ENCODE measurements at places on chromosomes 6 and 20. TPM values are rescaled to one million over a fixed set of nuclear protein-coding genes. Genes with fewer than 3 reads are reported as not detected.

The RGS17 gene
- total RNA-seq = 7.4 TPM

The GGTLC1 gene
- total RNA-seq = not detected

The FILIP1 gene
- 5.1 TPM for total RNA-seq

The NKAPL gene
- total RNA-seq = 0.41 TPM

The CAGE1 gene
- total RNA-seq = 0.11 TPM

The ZNF334 gene
- 18.7 TPM for total RNA-seq

The TRMT6 gene
- total RNA-seq = 15.4 TPM

The BPIFB4 gene
- total RNA-seq = not detected

The ZKSCAN8 gene
- 21.7 TPM for total RNA-seq

The LZTS3 gene
- total RNA-seq = 39.4 TPM

The CRYBG1 gene
- 9.1 TPM for total RNA-seq

The RANBP9 gene
- total RNA-seq = 33.4 TPM

The ASIP gene
- total RNA-seq = not detected

The COL21A1 gene
- 4.4 TPM for total RNA-seq

GRCh38 chr20:58709013-58709702 lies 16.6 kb downstream of the NPEPL1 start:
- no peak for DNase-seq

DNA sequence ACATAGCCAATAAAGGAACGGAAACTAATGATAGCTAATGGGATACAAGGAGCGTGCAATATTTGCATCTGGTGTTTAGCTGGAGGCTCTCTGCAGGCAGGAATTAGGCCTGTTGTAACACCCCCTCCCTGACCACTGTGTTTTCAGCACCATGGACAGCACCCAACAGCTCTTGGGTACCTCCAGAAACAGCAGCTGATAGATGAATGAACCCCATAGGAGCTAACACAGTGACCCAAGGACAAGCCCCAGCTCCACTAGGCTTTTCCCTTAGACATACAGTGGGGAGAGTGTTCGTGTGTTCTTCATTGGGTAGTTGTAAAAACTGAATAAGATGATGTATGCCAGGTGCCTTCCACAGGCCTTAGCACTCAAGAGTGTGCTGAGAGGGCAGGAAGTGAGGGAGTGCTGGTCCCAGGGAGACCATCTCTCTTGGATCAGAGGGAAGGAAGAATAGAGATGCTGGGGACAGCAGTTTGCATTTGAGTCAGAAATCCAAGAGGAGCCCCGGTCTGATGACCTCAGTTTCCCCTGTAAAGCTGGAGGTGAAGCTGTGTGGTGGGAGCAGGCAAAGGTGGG lies 161.3 kb downstream of the PHACTR3 start:
- DNase-seq = peak; percentile 59

GRCh38 chr20:8007490-8007889 lies 12.1 kb downstream of the TMX4 start:
- no peak for DNase-seq

GRCh38 chr6:132259070-132259469 lies 142.2 kb downstream of the MOXD1 start:
- DNase-seq = no peak

- no peak for DNase-seq
Measured at GRCh38 chr6:166046226-166046625, 121.4 kb downstream of the TBXT start.

- DNase-seq = no peak
Measured at GRCh38 chr6:163771180-163771579, 356.7 kb downstream of the QKI start.

- DNase-seq = no peak
Measured at GRCh38 chr6:71238351-71238750, 50.3 kb upstream of the OGFRL1 start.

- no peak for DNase-seq
Measured at GRCh38 chr6:25215881-25216280, 63.3 kb upstream of the CARMIL1 start.

- no peak for DNase-seq
Measured at GRCh38 chr6:20154753-20155152, 57.5 kb downstream of the MBOAT1 start.

DNA sequence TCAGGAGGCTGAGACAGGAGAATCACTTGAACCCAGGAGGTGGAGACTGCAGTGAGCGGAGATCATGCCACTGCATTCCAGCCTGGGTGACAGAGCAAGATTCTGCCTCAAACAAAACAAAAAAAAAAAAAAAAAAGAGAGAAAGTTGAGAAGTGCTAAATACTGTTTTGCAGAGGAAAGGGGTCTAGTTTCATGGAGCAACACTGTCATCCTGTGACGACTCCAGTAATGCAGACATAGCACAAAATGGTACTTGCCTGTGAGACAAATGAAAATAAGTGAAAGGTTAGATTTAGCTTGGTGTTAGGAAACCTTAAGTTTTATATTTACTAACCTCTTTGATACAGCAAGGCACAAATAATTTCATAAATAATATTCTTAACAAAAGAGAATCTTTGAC lies 29.7 kb downstream of the CEP162 start:
- no peak for DNase-seq

DNA sequence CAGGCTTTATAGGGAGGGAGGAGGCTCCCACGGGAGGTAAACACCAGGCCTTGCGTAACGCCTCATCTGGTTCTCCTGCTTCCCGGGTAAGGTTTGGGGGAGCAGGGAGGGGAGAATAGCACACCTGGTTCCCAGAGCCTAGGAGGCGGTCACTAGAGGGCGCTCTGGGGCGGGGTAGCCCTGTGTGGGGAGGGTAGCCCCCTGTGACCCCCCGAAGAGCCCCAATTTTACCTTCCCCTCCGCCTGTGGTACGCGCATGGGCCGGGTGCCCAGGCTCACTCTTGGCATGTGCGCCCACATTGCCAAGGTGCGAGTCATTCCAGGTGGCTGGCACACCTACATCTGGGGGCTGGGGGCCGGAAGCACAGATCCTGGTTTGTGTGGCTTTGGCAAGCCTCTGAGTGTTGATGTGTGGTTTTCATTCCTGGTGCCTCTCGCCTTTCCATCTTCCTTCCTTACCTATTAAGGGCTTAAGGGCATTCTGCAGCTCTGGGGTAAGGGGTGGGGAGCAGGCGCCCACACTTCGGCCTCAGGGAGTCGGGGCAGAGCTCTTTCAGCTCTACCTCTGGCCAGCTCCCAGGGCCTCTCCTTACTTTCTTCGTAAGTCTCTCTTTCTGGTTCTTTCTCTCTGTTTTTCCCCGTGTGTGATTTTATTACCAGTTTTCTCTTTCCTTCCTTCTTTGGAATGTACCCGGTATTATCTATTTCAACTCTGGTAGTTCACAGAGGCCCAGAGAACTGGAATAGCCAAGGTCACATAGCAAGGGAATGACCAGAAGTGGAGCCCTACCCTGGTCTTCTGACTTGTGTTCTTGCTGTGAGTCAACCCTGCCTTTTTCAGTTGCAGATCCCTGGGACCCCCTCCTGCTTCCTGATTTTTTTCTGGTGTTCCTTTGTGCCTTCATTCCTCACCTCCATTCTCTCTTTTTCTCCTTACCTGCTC lies 492 bp upstream of the RNF39 start:
- DNase-seq = peak; percentile 83

GRCh38 chr6:81553216-81553615 lies 199.3 kb downstream of the TENT5A start:
- DNase-seq = no peak

GRCh38 chr20:44736170-44737021 lies 9.3 kb upstream of the KCNK15 start:
- peak; percentile 65 for DNase-seq

DNA sequence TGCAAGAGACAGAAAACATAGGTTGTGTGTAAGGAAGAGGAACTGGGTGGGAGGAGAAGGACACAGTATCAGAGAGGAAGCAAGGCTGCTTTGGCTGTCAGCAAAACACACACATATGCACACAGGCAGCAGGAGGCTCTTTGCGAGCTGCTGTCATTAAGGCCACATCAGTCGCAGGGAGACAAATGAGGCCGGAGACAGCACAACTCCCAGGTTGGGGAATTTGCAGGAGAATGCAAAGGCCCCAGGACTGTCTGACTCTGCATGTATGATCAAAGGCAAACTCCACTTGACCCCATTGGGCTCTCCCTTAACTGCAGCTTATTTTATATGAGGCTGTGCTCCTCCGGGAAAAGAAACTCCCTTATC lies 35.3 kb downstream of the METTL24 start:
- no peak for DNase-seq

DNA sequence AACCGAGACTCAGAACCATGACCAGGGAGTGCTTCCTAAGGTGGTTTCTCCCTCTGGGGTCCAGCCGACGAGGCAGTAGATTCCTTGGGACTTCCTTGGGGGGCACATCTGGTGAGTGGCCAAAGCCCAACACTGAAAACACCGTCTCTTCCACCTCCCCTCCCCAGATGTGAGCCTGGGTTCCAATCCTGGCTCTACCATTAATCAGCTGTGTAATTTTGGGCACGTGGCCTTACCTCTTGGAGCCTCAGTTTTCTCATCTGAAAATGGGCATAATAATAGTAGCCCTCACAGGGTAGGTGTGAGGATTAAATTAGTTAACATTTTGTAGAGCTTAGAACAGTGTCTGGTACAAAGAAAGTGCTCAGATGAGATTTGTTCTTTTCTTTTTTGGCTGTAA lies 5.5 kb downstream of the FAM110A start:
- DNase-seq = no peak

- DNase-seq = no peak
Measured at GRCh38 chr6:100235631-100236030, 229.1 kb downstream of the SIM1 start.

- DNase-seq = no peak
Measured at GRCh38 chr20:52231230-52231746, 39.7 kb upstream of the ZFP64 start.

GRCh38 chr6:119108076-119108475 lies 29.6 kb upstream of the FAM184A start:
- DNase-seq = no peak

DNA sequence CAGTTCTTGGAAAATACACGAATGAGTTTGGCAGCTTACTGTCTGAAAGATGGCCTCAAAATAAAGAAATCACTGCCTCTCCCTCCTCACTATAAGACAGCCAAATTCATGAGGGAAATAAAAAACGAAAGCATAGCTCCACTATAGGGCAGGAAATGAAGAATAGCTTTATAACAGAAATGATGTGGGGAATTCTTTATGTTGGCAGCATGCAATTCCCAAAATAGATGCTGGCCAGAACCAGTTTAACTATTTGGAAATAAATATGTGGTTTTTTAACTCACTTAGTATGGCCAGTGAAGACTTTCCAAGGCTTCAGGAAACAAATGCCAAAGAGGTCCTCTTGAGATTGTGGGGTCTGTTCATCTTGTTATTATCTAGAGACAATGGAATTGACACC lies 100.5 kb downstream of the TBX18 start:
- DNase-seq = no peak

GRCh38 chr6:25193460-25194171 lies 85.6 kb upstream of the CARMIL1 start:
- DNase-seq = no peak

- DNase-seq = no peak
Measured at GRCh38 chr20:62860924-62861691, 514 bp downstream of the TCFL5 start.

- DNase-seq = no peak
Measured at GRCh38 chr20:11234608-11235007, 560.8 kb upstream of the JAG1 start.

DNA sequence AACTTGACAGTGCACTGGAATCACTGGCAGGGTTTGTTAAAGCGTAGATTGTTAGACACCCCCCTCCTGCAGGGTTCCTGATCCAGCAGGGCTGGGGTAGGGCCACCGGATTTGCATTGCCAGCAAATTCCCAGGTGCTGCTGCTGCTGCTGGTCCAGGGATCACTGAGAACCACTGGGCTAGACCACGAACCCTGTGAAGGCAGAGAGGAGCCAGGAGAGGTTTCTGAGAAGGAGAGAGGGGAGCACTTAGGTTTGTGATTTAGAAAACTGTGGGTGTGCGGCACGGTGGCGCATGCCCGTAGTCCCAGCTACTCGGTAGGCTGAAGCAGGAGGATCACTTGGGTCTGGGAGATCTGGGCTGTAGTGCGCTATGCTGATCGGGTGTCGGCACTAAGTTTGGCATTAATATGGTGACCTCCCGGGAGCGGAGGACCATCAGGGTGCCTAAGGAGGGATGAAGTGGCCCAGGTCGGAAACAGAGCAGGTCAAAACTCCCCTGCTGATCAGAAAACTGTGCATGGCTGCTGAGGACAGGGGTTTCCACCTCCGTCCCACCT lies 53.6 kb upstream of the FAM83D start:
- DNase-seq = no peak

DNA sequence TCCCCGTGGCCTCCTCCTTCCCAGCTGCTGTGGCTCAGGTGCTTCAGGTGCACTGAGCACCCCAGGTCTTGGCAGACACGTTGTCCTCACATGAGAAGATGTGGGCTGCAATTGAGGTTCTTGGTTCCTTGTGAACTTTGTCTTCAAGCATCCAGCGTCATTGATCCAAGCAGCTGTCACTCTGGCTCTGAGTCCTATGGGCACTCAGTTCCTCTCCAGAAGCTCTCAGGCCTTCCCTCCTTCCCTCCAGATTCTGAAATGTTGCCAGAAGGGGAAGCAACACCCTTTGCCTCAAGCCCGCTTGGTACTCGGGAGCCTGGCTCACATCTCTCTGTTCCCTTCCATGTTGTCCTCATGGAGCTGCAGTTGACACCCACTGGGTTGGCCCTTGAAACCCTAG lies 8.4 kb upstream of the MRGBP start:
- no peak for DNase-seq

DNA sequence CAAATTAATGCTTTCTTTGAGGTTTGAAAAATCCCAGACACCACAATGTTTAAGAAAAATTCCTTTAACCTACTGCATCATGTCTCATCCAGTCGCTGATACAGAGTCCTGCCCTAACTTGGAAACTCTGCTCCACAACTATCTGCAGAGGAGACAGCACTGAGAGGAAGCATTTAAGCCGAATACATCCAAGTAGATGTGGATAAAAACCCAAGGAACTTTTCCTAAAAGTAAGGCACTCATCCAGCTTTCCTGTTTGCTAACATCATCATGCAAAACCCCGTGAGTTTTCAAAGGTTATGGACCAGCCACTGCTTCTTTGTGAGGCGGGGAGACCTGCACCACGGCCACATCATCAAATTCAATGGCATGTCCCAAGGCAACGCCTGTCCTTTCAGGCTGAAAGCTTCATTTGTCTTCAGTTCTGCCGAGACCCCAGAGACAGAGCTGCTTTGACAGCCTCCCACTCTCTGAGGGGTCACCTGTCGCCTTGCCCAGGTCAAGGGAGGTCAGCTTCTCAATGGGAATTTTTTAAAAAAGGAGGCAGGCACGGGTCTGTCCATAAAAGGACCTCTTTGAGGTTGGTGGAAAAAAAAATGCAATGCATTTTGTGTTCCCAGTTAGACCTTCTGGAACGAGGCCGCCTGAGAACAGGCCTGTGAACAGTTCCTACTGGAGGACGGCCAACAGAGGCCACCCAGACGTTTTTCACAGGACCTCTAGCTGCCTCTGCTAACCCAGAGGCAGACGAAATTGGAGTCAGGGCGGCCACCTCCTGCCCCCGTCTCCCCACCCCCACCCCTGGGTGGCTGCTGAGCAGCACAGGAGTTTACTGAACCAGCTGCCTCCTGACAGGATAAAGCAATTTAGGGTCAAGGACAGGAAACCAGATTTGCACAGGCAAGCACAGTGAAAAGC lies 142.5 kb upstream of the HDDC2 start:
- DNase-seq = no peak

DNA sequence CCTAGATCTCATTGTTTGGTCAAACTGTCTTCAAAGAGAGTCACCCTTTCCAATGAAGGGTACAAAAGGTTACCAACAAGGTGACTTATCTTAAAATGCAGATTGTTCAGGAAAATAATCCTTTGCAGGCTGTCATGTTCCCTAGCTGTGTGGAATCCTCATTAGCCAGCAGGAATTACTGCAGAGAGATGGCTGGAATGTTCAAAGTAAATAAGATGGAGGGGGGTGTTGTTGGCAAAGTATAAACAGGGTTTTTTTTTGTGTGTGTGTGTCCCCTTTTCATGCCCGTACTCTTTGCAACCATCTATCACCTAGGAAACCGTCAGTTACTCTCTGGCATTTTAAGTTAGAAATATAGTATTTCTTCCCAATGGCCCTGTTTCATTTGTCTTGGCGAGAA lies 6.5 kb downstream of the NEDD9 start:
- DNase-seq = no peak
